ENCODE measurements at places on chromosomes 2 and 18. TPM values are rescaled to one million over a fixed set of nuclear protein-coding genes. Genes with fewer than 3 reads are reported as not detected.

- no peak for DNase-seq
These were observed 35.6 kb downstream of the FBXO48 start for GRCh38 chr2:68431316-68431972.

DNA sequence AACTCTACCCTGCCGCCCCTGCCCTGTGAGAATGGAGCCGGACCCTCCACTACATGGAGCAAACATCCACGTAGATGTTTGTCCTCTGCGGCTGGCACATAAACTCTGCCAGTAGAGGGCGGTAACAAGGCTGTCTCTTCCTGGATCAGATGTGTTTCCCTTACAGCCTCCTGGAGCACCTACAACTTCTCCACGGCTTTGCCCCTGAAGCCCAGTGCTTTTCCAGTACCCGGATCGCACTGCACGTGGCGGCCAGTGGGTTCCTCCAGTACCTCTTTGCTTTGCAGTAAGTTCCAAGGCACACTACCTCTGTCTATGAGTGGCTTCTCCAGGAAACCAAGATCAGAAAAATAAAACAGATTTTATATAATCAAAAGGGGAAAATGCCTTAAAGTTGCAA, 651.3 kb downstream of the DCDC2C start:
- DNase-seq = no peak

GRCh38 chr2:40027968-40028367, 248.9 kb upstream of the THUMPD2 start:
- DNase-seq = no peak

GRCh38 chr18:9156604-9157249, 20.1 kb downstream of the ANKRD12 start:
- no peak for DNase-seq

DNA sequence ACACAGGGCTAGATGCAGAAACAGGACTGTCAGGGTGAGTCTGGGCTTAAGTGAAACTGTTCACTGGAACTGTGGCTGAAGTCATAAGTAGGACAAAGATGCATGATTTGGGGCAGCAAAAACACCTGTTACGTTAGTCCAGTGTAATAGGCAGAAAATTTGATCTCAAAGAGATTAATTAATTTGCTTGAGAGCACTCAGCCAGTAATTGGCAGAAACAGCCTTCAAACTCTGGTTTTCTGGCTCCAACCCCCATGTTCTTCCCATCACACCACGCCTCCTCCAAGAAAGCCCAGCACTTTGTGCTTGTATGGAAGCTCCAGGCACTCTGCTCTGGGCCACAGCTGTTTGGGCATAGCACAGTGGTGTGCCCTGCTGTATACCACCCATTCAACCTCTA, 54.0 kb downstream of the CNTNAP5 start:
- no peak for DNase-seq

DNA sequence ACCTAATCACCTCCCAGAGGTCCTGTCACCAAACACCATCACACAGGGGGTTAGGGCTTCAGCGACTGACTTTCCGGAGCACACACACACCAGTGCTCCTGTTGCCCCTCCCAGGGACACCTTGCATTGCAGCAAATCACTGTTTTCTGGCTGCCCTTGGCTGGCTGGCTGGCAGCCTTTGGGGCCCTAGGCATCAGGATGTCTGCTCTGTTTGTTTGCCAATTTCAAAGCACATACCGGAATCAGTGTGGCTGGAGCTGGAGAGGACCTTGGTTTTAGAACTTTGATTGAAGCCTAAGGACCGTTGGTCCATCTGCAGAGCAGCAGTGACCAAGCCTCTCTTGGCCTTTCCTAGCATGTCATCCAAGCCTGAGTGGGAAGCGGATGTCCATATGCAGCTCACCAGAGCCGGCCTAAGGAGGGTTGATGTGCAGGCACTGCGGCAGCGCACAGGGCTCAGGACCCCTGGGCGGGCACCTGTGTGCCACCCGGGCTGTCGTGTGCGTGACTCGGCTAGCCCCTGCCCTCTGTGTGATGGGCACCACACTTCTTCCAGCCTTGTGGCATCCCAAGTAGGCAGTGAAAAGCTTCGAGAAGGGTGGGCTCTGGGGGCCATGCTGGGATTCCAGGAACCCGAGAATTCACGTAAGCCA, 62.1 kb downstream of the GBX2 start:
- no peak for DNase-seq

Gene SNORC
- total RNA-seq = 0.71 TPM

Gene FAM237A
- not detected for total RNA-seq

Gene SERPINB11
- total RNA-seq = not detected

DNA sequence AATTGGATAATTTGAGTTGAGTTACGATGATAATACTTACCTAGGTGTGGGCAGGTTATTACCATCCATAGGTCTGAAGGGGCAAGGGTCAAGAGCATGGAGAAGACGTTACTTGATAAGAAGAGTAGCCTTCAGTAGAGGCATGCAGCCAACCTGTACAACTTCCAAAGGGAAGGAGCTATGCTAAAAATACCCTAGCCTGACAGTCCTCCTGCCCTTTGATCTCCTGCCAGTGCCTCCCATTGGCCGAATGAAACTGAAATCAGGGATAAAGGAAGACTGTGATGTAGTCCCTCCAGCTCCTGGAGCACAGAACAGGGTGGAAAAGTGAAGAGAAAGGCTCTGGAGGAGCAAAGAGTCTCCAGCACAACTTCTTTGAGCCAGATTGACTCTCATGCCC, 487.4 kb downstream of the ADCYAP1 start:
- DNase-seq = no peak

GRCh38 chr18:26926066-26926675, 60.7 kb upstream of the AQP4 start:
- no peak for DNase-seq

- DNase-seq = no peak
These were observed 85.7 kb downstream of the COBLL1 start for GRCh38 chr2:164755952-164756351.

DNA sequence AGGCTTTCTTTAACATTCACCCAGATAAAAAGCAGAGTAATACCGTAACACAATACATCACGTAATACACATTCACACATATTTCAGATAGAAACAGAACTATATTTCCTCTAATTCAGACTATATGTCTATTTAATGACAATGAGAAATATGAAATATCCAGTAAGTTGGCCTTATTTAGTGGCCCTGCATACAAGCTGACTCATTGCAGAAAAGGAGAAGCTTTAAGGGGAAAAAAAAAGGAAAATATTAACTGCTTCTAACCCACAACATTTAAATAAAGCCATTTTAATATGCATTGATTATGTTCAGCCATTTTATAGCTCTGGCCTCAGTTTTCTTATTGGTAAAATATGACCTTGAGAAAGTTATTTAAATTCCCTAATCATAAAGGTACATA, 94.8 kb downstream of the PPP1R1C start:
- DNase-seq = no peak

DNA sequence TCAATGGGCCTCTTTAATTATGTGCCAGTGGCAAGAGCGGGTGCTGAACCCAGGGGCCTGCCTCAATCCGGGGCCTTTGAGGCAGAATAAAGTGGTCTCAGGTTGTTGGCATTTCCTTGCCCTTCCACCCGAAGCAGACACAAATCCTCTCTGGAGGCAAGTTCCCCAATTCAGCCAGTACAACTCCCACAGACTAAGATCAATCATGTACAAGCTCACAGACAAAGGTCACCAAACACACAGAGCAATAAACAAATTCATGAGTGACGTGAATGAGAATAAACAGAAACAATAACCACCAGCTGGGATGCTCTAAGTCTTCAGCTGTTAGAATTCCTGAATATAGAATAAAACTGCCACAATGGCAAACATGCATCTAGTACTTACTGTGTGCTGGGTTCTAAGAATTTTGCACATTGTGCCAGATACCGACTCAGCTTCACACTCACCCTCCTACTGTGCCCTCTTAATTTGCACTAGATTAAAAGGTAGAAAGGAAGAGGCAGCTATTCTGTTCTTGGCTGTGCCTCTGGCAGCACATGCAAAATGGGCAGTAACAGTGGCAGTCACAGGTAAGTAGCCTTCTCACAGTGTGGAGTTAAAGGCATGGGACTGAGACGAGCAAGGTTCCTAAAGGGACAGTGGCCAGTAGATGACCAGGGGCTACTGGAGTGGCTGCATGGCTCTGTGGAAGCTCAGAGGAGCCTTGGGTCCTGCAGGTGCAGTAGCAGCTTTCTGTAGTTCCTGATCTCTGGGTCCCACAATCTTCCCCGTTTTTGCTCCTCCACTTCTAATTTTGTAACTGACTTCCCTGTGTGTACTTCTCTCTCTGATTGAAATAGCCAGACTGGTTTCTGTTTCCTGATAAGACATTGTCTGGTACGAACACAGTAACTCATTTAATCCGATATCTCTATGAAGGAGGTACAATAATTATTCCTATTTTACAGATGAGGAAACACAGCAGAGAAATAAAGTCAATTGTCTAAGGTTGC, 34.6 kb upstream of the IL1B start:
- DNase-seq = no peak

- no peak for DNase-seq
These were observed 6.2 kb downstream of the MAL start for GRCh38 chr2:95031726-95032116.

DNA sequence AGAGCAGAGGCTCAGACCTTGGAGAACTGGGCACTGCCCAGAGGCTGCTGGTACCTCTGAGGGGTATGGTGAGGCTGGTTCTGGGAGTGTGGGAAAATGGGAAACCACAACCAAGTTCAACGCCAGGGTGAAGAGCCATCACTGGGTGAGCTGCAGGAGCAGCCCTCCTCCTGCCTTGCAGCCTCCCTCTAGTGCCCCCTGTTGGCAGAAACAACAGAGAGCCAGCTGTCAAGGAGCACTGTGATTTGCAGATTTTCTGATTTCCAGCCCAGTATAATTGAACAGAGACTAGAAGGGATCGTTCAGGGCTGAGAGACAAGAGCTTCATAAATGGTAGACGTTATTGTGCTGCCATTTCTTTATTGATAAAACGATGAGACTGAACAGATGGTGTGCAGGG, 50.5 kb downstream of the MAPK4 start:
- no peak for DNase-seq

DNA sequence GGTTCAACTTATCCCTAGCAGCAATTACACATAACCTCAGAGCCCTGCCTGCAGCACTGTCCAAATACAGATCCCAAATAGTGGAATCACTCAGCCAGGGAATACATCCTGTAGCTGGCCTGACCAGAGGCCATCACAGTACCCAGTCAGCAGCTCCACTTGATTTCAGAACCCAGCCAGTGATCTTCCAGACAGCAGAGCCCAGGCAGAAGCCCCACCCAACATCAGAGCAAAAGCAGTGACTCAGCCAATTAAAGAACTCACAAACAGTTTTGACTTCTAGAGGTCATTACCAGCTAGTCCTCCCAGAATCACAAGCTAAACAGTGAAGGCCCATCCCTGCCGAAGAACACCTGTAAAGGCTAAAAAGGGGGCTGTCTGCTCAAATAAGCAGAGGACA, 118.0 kb upstream of the SRD5A2 start:
- DNase-seq = no peak

GRCh38 chr2:185161701-185162100, 563.4 kb downstream of the ZNF804A start:
- no peak for DNase-seq

GRCh38 chr2:201130524-201131186, 14.7 kb downstream of the CFLAR start:
- DNase-seq = peak; percentile 91

DNA sequence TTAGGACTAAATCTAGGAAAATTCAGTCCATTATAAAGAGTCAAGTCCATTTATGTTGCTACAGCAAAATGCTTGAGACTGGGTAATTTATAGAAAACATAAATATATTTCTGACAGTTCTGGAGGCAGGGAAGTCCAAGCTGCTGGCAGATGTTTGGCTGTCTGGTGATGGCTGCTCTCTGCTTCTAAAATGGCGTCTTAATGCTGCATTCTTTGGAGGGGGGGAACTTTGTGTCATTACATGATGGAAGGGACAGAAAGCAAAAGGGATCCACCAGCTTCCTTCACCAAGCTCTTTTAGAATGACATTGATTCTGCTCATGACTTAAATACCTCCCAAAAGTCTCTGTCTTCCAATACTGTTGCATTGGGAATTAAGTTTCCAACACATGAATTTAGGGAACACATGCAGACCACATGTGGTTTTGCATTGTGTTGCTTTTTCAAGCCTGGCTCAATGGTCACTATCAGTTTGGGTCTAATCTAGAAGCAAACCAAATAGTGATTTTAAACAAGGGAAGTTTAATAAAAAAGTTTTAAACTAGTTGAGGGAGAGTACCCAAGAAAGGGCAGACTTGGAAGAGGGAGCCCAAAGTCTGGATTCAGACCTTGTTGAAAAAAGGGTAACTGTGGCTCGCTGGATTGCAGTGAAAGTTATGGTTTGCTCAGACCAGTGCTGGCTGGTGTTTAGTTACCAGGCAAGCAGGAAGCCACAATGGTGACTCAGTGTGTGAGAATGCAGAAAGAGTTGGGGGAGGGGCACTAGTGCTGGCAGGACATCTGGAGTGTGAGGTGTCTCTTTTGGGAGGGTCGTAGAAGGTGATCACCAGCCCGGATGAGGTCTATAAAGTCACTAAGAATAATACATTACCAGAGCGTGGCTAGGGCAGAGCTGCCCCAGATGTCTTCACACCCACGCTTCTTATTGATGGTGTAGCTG, 30.8 kb downstream of the C18orf54 start:
- peak; percentile 89 for DNase-seq

Gene GALR1
- total RNA-seq = not detected

Gene PID1
- total RNA-seq = 3.0 TPM

Gene SCYGR4
- not detected for total RNA-seq

DNA sequence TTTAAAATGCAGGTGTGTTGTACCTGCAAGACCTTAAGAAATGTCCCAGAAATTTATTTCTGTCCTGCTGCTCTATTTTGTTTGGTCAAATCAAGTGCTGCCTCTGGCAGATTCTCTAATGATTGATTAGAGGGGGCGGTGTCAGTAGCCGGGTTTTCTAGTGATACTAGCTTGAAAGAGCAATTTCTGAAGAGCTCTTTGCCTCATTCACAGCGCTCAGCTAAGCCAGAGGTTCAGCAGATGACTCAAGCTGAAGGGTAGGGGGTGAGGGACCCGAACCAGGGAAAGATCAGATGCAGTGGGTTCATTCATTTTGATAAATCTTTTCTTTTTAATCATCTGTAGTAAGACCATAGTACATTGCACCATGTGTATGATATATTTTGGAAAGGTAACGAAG, 15.0 kb downstream of the ZBTB7C start:
- DNase-seq = no peak

Gene ANKAR
- total RNA-seq = 2.2 TPM

DNA sequence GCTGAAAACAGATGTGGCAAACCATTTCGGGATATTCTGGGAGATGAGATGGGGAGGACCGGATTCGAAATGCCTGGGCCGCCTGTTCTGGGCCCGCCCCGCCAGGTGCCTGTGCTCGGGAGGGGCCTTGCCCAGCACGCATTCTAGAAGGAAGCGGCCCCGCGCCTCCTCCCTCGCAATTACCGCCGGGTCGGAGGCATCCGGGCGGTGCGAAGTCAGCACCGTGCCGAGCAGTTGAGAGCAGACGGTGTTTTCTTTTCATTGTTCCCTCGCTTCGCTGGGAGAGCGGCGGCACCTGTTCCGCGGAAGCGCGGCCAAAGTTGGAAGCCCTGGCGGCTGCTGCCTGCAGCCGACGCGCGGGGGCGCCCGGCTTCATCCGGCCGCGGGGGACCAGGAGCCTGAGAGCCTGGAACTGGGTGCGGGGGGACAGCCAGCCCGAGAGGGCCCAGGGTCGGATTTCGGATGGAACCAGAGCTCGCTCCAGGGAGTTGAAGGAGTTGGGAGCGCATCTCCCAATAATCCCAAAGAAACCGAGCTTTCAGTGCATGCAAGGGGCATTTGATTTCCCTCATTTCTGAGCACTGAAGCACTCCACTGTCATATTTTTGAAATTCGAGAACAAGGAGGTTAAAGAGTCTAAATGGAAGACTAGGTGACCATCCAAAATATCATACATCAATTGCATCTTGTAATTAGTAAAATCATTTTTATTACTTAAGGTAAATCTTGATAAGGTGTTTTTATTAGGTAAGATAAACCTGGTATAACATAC, 241.8 kb upstream of the RAB12 start:
- DNase-seq = peak; percentile 18

Gene KCNE4
- total RNA-seq = 11.4 TPM
